T follicular helper cell (primary cell): ENCODE measurements at places on chromosomes 16 and 17.

DNA sequence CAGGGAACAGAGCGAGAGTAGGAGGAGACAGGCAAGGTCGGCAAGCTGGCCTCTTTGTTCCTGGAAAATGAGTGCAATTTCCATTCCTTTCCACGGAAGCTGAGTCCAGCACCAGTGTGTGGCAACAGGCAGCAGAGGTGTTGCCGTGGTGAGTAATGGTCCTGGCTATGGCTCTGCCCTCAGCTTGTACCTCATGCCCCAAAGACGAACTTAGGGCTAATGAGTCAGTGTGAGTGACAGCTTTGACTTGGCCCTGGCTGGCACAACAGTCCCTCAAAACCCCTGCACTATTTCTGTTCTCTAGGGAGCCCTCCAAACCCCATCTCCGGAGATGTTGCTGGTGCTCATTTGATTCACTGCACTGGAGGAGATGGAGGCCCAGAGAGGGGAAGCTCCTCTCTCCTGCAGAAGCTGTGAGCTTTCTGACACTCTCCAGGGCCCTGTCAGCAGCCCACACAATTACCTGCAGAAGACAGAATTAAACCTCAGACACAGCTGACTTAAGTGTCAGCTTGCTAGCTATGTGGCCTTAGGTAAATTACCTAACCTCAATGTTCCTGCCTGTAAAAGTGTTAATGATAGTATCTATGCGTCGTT, 129.9 kb downstream of the TMEM132E start:
- DNase-seq = no peak

- no peak for DNase-seq
Observed at GRCh38 chr17:80458016-80458415, 18.4 kb downstream of the NPTX1 start.

- no peak for DNase-seq
Observed at GRCh38 chr16:6684076-6684673, 648.5 kb upstream of the RBFOX1 start.

- no peak for DNase-seq
Observed at GRCh38 chr17:20999841-21000532, 42.8 kb downstream of the USP22 start.

- no peak for DNase-seq
Observed at GRCh38 chr16:71373073-71373472, 14.6 kb downstream of the CALB2 start.

GRCh38 chr17:41684035-41684434, 4.7 kb upstream of the EIF1 start:
- DNase-seq = no peak

DNA sequence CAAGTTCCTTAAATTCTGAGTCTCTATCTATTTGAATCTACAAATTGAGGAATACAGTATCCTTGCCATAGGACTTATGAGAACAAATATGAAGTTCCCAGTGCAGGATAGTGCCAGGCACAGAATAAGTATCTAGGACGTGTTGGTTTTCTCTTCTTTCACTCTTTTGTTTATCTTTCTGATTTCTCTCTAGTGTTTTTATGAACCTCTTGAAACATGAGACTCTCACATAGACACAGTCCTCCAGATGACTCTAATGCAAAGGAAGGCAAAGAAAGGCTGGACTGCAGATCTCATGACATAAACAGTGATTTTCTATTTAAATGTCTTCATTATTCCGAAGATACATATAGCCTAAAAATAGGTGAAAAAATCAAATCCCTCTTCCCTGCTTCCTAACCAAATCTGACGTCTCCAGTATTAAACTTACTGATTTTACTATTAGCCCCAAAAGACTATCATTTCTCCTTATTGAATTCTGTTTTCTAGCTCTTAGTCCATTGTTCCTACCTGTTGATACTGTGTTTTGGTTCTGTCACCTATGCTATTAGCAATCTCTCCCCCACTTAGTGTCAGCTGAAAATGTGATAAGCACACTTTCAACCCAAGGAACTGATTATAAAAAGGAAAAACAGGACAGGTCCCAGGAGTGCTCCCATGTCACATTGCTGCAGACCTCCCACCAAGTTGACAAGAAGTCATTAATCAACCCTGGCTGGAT, 24.9 kb upstream of the ADAMTS18 start:
- DNase-seq = no peak

GRCh38 chr16:74868501-74868900, 93.9 kb upstream of the FA2H start:
- no peak for DNase-seq

DNA sequence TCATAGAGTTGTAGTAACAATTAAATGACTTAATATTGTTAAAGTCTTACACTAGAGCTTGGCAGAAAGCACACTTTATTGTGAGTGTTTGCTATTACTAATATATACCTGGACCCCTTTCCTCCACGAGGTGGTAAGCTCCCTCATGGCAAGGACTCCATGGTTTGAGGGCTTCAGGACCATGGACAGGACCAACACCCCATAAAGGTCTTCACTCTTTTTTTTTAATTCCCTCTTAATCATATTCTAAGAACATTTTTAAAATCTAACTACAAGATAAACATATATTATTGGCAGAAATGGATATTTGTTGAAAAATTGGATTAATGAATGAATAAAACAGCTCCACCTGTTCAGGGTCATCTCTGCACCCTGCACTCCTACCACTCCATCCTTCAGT, 154.5 kb downstream of the CBLN1 start:
- DNase-seq = no peak

DNA sequence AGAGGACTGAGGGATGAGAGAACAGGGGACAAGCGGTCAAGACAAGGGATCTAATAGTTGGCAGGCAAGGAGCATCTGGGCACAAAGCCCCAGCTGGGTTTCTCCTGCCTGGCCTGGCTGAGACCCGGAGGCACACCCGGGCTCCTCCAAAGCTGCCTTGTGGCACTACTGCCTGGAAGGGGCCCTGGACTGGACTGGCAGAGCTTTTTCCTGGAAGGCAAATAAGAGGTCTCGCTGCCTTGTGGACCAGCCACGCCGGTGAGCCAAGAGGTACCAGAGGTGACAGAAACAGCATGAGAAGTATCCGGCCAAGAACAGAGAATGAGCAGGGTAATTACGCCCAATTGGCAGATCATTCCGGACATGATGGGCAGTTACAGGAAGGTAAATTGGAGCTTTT, 64.6 kb downstream of the GTF3C1 start:
- no peak for DNase-seq

GRCh38 chr17:47732399-47733046, 513 bp upstream of the TBX21 start:
- no peak for DNase-seq

- no peak for DNase-seq
Observed at GRCh38 chr16:89491238-89491869, 993 bp upstream of the ANKRD11 start.
